ENCODE measurements at places on chromosomes 3 and 15.

DNA sequence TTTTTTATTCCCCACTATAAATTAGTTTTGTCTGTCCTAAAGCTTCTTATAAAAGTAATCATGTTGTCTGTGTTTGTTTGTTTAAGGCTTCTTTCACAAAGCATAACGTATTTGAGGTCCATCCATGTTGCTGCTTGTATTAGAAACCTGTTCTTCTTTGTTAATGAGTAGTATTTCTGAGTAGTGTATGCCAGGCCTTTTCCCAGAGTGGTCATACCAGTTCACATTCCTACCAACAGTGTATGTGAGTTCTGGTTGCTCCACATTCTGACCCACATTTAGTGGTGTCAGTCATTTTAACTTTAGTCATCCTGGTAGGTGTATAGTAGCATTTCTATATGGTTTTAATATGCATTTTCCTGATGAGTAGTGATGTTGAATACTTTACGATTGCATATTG, 98.6 kb downstream of the NEO1 start:
- DNase-seq = peak; percentile 86

DNA sequence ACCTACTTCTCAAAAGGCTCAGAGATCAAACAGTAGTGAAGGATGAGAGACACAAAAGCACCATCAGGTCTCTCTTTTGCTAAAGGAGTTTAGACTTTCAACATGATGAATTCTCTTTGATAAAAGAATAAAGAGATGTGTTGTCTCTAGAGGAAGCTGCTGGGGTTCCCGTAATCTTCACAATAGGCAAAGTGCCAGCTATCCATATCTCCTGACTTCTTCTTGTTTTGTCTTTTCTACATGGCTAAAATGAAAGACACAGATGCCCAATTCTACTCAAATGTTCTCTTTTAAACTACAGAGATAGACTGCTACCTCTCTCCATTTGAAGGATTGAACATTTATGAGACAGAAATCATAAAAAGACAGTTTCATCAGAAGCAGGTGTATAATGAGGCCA, 38.4 kb upstream of the TUSC7 start:
- no peak for DNase-seq

- no peak for DNase-seq
Measured at GRCh38 chr15:52052066-52052935, 33.3 kb downstream of the MAPK6 start.

- DNase-seq = no peak
Measured at GRCh38 chr3:128922804-128923459, 43.5 kb downstream of the ACAD9 start.

GRCh38 chr3:30204126-30204525, 402.3 kb upstream of the TGFBR2 start:
- DNase-seq = no peak

- no peak for DNase-seq
Measured at GRCh38 chr3:129445471-129445870, 5.4 kb downstream of the IFT122 start.

GRCh38 chr15:28886431-28887338, 911 bp downstream of the APBA2 start:
- DNase-seq = no peak

- no peak for DNase-seq
Measured at GRCh38 chr15:90907838-90908507, 4.9 kb downstream of the MAN2A2 start.

- DNase-seq = no peak
Measured at GRCh38 chr3:181330821-181331563, 341.5 kb upstream of the DNAJC19 start.

GRCh38 chr3:48696156-48696555, 10.4 kb upstream of the NCKIPSD start:
- DNase-seq = no peak

DNA sequence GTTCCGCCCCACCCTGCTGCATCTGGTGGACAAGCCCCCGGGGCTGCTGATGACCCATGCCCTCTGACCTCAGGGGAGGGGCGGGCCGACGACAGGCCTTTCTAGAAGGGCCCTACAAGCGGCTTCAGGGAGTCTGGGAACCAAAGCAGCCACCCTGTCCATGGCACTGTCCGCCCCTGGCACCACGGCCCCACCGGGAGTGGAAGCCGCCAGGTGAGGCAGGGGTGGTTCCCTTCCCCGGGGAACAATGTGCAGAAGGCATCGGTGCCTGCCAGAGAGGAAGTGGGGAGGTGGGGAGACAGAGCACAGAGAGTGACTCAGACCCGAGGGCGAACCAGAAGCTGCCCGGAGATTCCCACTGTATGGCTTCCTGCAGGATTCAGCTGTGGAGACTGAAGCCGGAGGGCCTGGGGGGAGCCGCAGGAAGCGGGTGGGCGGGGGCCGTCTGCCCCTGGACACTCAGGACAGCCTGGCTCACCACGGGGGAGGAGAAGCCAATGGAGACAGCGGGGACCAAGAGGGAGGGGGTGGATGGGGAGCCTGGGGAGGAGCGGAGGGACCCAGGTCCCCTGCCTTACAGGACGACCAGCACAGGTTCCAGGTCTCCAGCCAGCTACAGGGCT, 134.0 kb downstream of the TPRA1 start:
- DNase-seq = peak; percentile 89

DNA sequence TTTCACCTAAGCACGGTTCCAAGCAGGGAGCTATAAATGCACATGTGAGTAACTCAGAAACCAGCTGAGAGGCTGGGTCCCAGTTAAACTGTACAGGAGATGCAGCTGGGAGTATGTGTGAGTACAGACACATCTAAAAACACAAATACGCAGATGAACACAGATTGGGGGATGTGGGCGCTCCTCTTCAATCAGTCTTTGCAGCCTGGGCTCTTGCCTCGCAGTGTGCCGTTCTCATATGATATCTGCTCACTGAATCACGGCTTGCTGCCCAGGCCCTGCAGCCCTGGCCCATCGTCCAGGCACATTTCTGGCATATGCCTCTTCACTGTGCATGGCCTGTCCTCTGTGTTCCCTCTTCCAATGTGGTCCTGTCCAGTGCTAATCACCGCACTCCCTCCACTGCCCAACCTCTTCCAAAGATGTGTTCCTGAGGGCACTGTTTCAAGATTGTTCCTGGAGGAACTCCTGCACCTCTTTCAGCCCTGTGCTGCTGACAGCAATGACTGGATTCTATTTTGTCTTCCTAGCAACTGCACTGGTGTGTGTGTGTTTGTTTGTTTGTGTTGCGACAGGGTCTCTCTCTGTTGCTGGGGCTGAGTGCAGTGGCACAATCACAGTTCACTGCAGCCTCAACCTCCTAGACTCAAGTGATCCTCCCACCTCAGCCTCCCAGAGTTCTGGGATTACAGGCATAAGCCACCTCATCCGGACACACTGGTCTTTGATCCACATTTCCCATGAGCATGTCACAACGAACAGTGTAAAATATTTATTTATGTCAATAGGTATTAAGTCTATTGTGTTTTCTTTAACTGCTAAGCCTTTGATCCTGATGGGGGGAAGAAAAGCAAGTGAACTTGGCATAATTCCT, 17.0 kb downstream of the CA12 start:
- DNase-seq = no peak

GRCh38 chr15:99721104-99721778, 12.0 kb downstream of the LYSMD4 start:
- DNase-seq = no peak

GRCh38 chr3:60970850-60971249, 280.4 kb downstream of the FHIT start:
- no peak for DNase-seq

DNA sequence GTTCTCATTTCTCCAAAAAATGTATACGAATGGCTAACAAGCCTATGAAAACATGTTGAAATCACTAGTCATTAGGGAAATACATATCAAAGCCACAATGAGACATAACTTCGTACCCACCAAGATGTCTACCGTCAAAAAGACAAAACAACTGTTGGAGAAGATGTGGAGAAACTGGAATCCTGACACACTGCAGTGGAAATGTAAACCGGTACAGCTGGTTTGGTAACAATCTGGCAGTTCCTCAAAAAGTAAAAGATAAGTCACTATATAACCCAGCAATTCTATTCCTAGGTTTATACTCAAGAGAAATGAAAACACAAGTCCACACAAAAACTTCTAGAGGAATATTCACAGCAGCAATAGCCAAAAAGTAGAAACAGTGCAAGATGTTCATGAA, 7.0 kb downstream of the SCAPER start:
- peak; percentile 89 for DNase-seq

DNA sequence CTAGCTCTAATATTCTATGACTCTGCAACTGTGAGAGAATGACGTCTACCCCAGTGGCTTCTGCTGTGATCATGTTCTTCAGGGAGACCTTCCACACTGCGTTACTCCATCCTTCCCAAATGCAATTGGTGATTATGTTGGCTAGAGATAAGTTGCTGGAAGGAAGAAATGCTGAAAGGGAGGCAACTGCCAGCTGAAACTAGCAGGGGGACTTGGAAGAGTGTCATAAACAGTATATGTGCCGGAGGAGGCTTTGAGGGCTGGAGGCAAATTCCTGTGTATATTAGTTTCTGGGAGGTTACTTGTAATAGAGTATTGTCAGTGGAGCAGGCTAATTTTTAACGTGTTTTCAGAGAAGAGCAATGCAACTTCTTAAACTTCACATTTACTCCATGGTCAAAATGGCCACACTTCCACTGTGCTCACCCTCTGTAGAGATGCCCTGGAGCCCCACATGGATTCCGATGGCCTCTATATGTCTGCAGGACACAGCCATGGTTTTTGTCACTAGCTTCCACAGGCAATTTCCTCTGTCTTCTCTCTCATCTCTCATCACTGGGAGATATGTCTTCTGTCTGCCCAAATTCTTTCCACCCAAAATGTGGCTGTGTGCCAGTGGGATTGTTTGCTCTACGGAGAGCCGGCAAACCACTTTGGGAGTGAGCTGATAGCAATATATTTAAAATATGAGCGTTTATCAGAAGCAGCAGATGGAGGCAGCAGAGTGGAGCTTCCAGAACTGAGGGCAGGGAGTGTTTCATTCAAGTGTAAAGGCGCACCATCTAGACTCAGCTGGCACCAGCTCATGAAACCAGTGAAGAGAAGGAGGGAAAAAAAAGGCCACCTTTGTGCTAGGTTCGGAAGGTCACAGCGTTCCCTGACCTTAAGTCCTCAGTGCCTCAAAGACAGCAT, 13.3 kb upstream of the CD47 start:
- no peak for DNase-seq

DNA sequence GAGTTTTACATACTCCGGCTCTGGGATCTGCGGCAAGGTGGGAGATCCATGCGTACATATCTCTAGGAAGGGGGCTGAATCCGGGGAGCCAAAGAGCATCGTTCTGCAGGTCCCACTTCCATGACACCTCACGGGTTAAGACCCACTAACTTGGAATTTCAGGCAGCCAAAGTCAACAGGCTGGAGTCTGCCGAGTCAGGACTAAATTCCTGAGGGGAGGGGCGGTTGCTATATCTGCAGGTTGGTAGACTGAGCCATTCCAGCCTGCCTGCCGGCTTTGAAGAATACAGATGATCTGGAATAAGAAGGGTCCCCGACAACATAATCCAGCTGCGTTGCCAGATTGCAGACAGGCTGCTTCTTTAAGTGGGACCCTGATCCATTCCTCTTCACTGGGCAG, 65.4 kb upstream of the PEX5L start:
- DNase-seq = peak; percentile 16

DNA sequence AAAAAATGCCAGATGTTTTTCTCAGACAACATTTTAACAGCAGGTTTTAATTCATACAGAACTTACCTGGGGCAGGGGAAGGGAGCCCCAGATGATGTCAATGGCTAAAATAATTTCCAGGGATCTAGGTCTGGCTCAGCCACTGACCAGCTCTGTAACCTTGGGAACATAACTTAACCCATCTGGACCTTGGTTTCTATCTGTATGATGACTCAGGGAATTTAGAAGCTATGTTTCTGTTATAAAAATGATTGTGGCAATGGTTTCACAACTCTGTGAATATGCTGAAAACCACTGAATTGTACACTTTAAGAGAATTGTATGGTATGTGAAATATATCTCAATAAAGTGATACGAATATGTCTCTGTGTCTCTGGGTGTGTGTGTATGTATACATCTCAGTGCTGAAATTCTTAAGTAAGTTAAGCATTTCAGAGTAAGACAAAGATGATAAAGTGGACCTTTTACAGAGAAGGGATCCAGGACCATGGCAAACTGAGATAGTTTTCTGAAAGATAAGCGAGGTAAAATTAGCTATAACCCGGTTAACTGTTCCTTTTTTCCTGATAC, 2.9 kb downstream of the SH3GL3 start:
- no peak for DNase-seq

DNA sequence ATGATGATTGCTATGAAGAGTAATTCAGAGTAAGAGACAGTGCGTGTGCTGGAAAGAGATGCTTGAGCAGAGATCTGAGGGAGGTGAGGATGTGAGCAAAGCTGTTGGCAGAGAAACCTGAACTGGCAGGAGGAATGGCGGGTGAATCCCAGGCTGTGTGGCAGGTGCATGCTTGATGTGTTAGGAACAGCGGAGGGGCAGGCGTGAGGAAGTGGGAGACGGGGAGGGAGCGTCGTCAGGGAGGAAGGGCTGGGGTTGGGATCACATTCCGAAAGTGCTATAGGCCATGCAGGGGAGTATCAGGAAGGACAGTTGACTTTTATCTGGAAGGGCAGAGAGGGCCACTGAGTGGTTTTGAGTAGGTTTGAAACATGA, 8.6 kb downstream of the GABRA5 start:
- DNase-seq = no peak

DNA sequence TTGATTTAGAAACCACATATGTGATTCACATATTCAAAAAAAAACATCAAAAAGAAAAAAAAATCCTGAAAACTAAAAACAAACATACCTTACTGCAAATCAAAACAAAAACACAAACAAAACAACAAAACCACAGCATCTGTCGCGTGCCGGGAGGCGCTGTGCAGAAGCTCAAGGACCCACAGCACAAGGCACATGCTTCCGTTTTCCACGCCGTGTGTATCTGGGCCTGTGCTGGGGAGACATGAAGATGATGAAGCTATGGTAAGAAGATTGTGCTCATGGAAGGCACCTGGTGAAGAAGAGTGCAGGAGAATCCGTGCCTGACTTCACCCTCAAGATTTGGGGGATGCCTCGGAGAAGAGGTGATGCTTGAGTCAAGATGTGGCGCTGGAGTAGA, 788.9 kb upstream of the ARRDC4 start:
- no peak for DNase-seq

DNA sequence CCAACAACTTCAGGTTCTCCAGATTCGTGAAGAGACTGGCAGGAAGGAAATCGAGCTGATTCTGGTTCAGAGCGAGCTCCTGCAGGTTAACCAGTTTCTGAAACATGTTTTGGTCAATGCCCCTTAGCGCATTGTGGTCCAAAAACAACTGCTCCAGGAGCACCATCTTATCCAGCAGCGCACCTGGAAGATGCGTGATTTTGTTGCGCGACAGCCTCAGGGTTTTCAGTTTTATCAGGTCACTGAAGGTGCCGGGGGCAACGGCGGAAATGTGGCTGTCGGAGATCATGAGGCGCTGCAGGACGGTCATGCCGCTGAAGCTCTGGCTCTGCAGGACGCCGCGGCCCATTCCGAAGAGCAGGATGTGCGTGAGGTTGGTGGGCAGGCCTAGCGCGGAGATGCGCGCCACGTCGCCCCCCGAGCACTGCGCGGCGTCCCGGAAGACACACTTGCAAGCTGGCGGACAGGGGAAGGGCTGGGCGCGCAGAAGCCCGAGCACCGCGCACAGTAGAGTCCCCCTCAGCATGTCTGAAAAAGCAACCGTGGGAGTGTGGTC, 1.2 kb downstream of the GP5 start:
- DNase-seq = peak; percentile 8
